Left ventricle myocardium inferior (tissue), 1 donor: ENCODE measurements at places on chromosomes 16 and 17. TPM values are rescaled to one million over a fixed set of nuclear protein-coding genes. Genes with fewer than 3 reads are reported as not detected.
A peak's percentile ranks its signal among the peaks of the same experiment; 100 is the strongest.

The MAF gene
- 11.5 TPM for total RNA-seq

The HBA1 gene
- total RNA-seq: 78.7 TPM

The EFCAB5 gene
- total RNA-seq: not detected

The SEPTIN12 gene
- total RNA-seq: not detected

The PROCA1 gene
- 1.3 TPM for total RNA-seq

The IKZF3 gene
- 0.16 TPM for total RNA-seq

The ETV4 gene
- total RNA-seq: 0.60 TPM

The HID1 gene
- total RNA-seq: 7.2 TPM

The CDC6 gene
- total RNA-seq: 0.55 TPM

The KRT12 gene
- total RNA-seq: not detected

- H3K27ac ChIP-seq: no peak overlapping the region
- peaks cover 42% of the 10 kb centered on the region for H3K36me3 ChIP-seq
- H3K27me3 ChIP-seq: no peaks in the 10 kb centered on the region
These were observed 4.0 kb downstream of the CTC1 start for GRCh38 chr17:8243827-8244226.

- no peak for DNase-seq
- H3K4me3 ChIP-seq: no peak overlapping the region
- H3K27ac ChIP-seq: no peak overlapping the region
- H3K4me1 ChIP-seq: no peaks in the 10 kb centered on the region
These were observed 17.8 kb downstream of the RGS9 start for GRCh38 chr17:65154770-65155589.

GRCh38 chr17:80034791-80035686, 633 bp downstream of the TBC1D16 start:
- H3K4me3 ChIP-seq: peak overlapping the region; percentile 92
- no peaks in the 10 kb centered on the region for H3K36me3 ChIP-seq
- H3K27me3 ChIP-seq: no peaks in the 10 kb centered on the region
- peaks cover 36% of the 10 kb centered on the region for H3K4me1 ChIP-seq
- no peak for DNase-seq

DNA sequence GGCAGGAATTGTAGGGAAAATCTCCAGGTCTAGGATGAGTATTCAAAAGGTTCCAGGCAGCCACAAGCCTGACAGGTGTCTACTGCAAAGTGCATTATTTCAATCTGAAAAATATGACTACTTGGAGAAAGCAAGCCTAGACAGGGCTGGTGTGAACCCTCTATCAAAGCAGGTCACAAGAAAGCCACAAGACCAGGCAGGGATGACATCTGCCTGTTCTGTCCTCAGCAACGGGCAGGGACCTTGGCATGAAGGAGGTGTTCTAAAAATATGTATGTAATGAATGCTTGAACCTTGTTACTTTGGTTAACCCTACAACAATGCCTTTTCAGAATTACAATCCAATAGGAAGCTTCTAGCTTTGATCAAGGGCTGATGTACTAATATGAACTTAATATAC, 1.2 kb upstream of the COX6A2 start:
- peak overlapping the region; percentile 97 for H3K27ac ChIP-seq
- DNase-seq: no peak
- H3K4me1 ChIP-seq: peaks cover 55% of the 10 kb centered on the region
- peak overlapping the region; percentile 73 for H3K4me3 ChIP-seq
- H3K36me3 ChIP-seq: peaks cover 18% of the 10 kb centered on the region
- H3K27me3 ChIP-seq: peaks cover 9% of the 10 kb centered on the region

DNA sequence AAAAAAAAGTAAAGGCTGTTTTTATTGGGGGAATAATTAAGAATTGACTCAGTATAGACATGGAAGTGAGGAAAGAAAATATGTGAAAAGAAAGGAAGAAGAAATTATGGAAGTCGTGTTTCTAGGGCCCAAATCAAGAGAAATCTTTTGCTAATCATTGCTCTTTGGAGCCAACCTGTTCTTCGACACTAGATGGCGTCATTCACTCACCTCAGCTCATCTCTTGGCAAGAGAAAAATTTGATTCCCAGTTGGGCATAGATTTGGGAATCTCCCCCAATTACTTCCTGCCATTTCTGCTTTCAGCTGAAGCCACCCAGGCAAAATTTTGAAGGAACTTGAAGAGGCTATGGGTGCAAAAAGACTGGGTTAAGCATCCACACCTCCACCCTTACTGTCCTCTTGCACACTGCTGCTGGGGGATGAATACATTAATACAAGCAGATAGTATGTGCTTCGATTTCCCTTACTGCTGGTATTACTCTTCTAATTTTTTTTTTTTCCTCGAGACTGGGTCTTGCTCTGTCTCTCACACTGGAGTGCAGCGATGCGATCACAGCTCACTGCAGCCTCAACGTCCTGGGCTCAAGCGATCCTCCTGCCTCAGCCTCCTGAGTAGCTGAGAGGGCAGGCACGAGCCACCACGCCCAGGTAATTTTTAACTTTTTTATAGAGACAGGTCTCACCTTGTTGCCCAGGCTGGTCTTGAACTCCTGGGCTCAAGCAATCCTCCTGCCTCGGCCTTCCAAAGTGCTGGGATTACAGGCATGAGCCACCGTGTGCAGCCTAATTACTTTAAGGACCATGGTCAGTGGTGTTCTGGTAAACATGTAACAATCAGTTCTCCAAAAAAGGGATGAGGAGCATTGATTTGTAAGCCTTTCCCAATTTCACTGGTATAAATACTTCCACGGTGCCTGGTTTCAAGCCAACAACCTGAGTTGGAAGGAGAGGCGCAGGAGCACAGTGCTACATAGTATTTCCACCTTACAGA, 13.5 kb downstream of the PSMD7 start:
- no peak overlapping the region for H3K27ac ChIP-seq
- H3K36me3 ChIP-seq: peaks cover 27% of the 10 kb centered on the region

- H3K27ac ChIP-seq: no peak overlapping the region
- H3K36me3 ChIP-seq: peaks cover 7% of the 10 kb centered on the region
- no peak overlapping the region for H3K4me3 ChIP-seq
- no peak for DNase-seq
- no peaks in the 10 kb centered on the region for H3K27me3 ChIP-seq
These were observed 58.7 kb downstream of the DYNLRB2 start for GRCh38 chr16:80599466-80599865.

DNA sequence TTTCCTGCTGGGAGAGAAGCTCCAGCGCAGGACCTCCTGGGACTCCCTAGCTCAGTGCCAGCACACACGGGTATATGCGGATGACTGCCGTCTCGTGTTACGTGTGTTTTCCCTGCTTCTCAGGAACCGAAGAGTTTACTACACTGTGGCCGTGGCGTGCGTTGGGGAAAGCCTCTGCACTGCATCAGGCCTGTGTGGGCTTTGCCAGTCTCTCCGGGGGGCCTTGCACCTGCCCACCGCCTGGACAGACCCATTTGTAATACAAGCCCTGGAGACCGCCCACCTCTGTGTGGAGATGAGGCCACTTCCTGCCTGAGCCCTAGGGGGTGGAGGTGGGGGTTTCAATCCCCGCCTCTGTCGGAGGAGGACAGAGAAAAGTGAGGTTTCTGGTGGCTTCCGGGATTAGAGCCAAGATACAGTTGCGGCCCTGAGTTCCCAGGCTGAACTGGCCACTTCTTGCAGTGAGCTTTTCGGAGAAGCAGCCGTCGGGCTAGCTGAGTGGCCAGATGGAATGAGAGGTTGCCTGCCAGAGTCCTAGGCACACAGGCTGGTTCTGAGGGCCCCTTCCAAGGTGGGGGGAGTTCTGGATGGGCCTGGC, 43.4 kb upstream of the GSE1 start:
- no peak overlapping the region for H3K4me3 ChIP-seq
- no peak for DNase-seq
- H3K27me3 ChIP-seq: no peaks in the 10 kb centered on the region
- no peak overlapping the region for H3K27ac ChIP-seq
- no peaks in the 10 kb centered on the region for H3K36me3 ChIP-seq

- H3K27ac ChIP-seq: peak overlapping the region; percentile 67
- peak overlapping the region; percentile 44 for H3K4me3 ChIP-seq
- H3K4me1 ChIP-seq: peaks cover 26% of the 10 kb centered on the region
These were observed 100.9 kb downstream of the PARN start for GRCh38 chr16:14529010-14529669.

GRCh38 chr17:61469474-61469873, 17.3 kb downstream of the TBX4 start:
- H3K4me1 ChIP-seq: no peaks in the 10 kb centered on the region
- DNase-seq: no peak
- no peak overlapping the region for H3K4me3 ChIP-seq
- peaks cover 45% of the 10 kb centered on the region for H3K27me3 ChIP-seq
- no peak overlapping the region for H3K27ac ChIP-seq
- H3K36me3 ChIP-seq: no peaks in the 10 kb centered on the region

GRCh38 chr17:37759014-37759637, 14.3 kb upstream of the HNF1B start:
- DNase-seq: no peak
- H3K27me3 ChIP-seq: peaks cover 100% of the 10 kb centered on the region
- H3K36me3 ChIP-seq: no peaks in the 10 kb centered on the region
- H3K4me3 ChIP-seq: no peak overlapping the region

- H3K27me3 ChIP-seq: no peaks in the 10 kb centered on the region
- no peak overlapping the region for H3K4me3 ChIP-seq
- H3K36me3 ChIP-seq: peaks cover 32% of the 10 kb centered on the region
- peaks cover 27% of the 10 kb centered on the region for H3K4me1 ChIP-seq
These were observed 100.7 kb upstream of the CHMP6 start for GRCh38 chr17:80890921-80891396.

DNA sequence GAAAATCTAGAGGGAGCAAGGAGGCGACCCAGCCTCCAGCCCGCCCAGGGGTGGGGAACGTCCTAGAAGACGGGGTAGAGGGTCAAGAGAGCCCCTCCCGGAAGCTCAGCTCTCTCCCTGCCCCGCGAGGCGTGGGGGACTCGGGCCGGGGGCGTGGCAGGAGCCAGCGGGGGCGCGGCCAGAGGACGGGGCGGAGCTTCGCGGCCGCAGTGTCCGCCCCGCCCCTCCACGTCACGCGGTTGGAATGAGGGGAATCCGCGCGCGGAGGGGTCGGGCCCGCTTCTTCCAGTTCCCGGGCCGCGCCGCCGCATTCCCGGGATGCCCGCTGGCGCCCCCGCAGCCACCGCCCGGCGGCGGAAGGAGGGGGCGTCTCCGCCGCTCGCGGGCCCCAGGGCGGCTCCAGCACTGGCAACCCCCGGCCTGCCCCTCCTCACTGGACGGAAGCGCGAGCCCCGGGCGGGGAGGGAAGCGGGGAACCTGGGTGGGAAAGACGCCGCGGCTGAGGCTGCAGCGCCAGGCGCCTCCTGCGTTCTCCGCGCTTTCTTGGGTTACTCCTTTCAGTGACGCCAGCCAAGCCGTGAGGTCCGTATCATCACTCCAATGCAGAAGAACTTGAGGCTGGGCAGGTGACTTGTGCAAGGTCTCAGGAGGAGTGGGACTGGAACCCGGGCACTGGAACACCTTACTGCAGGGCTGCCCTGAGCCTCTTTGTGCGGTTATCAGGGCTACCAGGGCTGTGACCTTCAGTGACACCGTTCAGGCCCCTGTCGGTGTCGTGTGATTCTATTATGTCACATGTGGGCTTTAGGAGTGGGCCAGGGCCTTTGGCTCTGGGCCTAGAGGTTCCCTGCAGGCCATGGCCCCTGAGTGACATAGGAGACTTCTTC, 4.3 kb downstream of the MYO1C start:
- no peaks in the 10 kb centered on the region for H3K27me3 ChIP-seq
- peaks cover 94% of the 10 kb centered on the region for H3K4me1 ChIP-seq
- H3K36me3 ChIP-seq: peaks cover 12% of the 10 kb centered on the region
- peak overlapping the region; percentile 84 for H3K4me3 ChIP-seq
- DNase-seq: peak; percentile 90

GRCh38 chr16:11072420-11073153, 128.2 kb downstream of the CLEC16A start:
- H3K27ac ChIP-seq: no peak overlapping the region
- DNase-seq: no peak
- H3K27me3 ChIP-seq: no peaks in the 10 kb centered on the region
- no peaks in the 10 kb centered on the region for H3K4me1 ChIP-seq

DNA sequence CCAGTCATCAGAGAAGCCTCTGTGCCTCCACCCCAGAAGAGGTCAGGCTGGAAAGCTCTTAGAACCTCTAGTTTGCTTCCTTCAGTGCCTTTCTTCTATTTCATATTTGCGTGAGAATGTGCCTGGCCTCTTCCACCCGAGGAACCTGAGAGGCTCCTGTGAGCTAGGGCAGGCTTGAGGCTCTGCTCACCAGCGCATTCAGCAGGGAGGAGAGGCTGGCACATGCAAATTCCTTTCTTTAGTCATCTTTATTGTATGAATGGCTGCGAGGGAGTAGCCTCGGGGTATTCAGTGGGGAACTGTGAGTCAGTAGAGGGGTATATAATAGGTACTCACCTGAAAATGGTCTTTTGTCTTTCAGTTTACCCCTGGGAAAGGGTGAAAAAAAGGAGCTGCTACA, 268.3 kb downstream of the ABCC12 start:
- DNase-seq: no peak
- no peaks in the 10 kb centered on the region for H3K36me3 ChIP-seq
- peaks cover 55% of the 10 kb centered on the region for H3K27me3 ChIP-seq
- H3K4me1 ChIP-seq: no peaks in the 10 kb centered on the region

DNA sequence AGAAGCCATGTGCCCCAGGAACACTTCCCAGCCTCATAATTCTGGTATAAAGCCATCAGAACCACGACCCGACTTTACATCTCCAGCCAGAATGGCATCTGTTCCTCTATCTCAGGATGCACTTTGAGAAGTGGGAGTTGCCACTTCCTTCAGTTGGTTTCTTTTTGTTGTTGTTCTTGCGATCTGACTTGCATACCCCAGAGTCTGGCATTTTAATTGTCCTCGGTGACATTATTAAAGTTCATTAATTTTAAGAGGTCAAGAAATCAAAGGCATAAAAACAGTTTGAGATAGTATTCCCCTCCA, 13.5 kb downstream of the MARCHF10 start:
- H3K27me3 ChIP-seq: peaks cover 9% of the 10 kb centered on the region
- no peak overlapping the region for H3K4me3 ChIP-seq
- no peak for DNase-seq
- H3K4me1 ChIP-seq: no peaks in the 10 kb centered on the region
- H3K36me3 ChIP-seq: no peaks in the 10 kb centered on the region

DNA sequence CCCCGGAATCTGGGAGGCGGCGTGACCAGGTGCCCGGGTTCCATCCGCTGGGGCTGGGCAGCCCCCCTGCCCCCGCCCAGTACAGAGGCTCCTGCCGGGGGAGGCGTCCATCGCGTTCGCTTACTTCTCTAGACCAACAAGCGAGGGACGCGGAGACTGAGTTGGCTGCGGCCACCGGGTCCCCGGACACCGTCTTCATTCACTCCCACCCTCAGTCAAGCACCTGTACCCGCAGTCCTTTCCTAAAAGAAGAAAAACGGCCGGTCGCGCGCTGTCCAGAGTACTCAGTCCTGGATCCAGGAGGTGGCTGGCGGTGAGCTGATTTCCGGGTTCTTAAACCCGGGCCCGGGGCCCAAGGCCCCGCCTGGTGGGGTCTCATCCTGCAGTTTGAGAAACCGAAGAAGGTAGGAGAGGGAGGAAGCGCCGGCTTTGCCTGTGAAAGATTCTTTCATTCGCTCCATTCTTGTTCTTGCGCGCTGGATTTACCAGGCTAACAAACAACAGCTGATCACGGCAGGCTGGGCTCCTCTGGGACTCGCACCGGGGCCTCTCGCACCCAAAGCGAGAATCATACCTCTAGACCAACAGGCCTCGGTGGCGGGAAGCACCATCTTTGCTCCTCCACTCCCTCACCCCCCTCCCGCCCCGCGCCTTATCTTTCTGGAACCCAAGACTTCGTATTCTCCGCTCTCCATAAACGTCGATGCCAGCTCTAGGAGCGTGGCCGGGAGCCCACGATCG, 17.4 kb upstream of the OR1F1 start:
- no peaks in the 10 kb centered on the region for H3K36me3 ChIP-seq
- H3K27me3 ChIP-seq: peaks cover 81% of the 10 kb centered on the region
- no peak for DNase-seq

- H3K36me3 ChIP-seq: peaks cover 58% of the 10 kb centered on the region
- no peaks in the 10 kb centered on the region for H3K27me3 ChIP-seq
- peak overlapping the region; percentile 84 for H3K4me3 ChIP-seq
- H3K27ac ChIP-seq: peak overlapping the region; percentile 96
- peaks cover 69% of the 10 kb centered on the region for H3K4me1 ChIP-seq
- DNase-seq: peak; percentile 44
These were observed 375 bp downstream of the SLC25A11 start for GRCh38 chr17:4939546-4939795.
